ENCODE measurements at places on chromosomes 4 and X.
A peak's percentile ranks its signal among the peaks of the same experiment; 100 is the strongest.

DNA sequence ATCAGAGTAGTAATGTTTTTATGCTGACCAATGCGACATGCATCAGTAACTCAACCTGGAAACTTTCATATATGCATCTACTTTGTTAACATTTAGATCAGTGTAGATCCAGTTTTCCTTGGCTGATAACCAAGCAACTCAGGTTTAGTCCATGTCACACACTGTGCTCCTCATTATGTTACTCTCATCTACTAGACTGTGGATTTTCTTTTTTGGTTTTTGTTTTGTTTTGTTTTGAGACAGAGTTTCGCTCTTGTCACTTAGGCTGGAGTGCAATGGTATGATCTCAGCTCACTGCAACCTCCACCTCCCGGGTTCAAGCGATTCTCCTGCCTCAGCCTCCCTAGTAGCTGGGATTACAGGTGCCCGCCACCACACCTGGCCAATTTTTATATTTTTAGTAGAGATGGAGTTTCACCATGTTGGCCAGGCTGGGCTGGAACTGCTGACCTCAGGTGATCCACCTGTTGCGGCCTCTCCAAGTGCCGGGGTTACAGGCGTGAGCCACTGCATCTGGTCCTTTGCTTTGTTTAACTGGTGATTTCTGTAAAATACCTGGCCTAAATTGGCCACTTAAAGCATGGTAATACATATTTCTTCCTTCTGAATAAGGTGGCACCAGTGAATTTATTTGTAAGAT lies 48.6 kb downstream of the SMARCAD1 start:
- DNase-seq = no peak

DNA sequence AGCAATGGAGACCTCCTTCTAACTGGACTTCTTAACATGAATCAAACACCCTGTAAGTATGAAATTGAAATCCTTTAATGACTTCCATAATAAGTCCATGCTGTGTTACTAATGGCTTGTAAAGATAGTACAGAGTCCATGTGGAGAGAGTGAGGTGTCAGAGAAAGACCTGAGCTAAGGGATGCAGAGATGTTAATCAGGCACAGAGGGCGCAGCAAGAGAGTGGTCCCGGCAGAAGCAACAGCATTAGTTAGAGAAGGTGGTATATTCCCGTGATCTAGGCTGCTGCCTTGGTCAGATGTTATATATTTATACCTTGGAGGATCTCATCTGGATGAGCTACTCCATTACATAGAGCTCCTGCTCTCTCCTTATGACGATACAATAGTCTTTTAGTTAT lies 295.3 kb downstream of the LDB2 start:
- no peak for DNase-seq

- DNase-seq = no peak
Observed at GRCh38 chrX:86805241-86805640, 657.0 kb downstream of the DACH2 start.

DNA sequence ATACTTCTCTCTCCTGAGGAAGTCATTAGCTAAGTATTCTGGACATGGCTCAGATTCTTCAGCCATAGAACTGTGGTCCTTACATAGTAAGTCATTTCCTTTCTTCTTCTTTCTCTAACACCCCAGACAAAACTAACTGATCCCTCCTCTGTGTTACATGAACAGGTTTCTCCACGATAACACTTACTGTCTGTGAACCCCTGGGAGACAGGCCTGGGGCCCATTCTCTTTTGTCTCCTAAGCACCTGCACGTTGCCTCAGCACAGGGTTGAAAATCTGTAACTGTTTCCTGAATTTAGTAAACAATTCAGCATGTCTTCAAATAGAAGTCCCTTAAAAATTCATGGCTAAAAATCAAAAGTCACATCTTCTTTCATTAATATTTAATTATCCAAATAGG lies 24.7 kb downstream of the APBB2 start:
- no peak for DNase-seq

DNA sequence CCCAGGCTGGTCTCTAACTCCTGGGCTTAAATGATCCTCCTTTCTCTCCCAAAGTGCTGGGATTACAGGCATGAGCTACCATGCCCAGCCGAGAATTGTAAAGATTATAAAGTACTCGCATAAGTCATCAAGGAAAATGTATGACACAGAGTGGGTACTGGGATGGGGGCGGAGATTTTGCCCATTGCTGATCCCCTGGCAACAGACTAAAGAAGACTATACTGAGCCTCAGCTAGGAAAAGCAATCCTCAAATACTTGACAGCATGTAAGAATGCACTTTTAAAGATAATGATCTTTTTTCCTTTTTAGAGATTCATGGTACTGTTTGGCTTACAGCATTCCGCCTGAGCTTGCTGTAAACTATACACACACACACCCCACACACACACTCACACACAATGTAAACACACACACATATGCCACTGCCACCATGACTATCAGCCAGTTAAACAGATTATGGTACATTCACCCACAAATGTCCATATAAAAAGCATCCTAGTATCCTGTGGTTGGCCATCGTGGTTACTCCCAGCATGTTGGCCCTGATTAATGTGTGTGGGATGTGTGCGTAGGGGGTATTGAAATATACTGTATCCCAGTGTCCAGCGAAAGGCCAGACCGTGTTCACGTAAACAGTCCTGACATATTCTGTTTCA lies 113.0 kb downstream of the AMELX start:
- no peak for DNase-seq

DNA sequence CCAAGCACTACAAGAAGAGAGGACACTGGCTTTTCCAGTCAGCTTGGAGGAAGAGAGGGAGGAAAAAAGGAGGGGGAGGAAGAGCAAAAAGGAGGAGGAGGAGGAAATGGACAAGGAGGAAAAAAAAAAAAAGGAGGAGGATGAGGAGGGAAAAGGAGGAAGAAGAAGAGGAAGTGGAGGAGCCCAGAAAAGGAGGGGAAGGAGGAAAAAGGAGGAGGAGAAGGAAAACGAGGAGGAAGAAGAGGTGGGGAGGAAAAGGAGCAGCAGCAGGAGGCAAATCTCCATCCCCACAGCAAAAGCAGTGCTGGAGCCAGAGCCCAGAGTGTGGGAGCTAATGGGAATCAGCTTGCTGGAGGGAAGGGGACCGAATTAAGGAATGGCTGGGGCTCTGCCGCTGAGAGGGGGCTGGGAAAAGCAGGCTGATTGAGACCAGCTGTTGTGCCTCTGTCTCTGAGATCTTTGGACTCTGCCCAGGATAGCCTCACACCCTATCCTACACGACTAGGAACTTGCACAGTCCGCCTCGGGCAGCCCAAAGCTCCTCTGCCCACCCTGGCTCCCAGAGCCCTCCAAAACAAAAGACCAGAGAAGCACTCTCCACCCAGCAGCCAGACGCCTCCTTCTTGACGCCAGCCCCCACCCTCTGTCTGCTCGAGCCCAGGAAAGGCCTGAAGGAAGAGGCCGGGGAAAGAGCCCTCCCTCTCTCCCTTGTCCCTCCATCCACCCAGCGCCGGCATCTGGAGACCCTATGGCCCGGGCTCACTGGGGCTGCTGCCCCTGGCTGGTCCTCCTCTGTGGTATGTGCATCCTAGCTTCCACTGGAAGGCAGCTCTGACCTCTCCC lies at the start of gene XPNPEP2:
XPNPEP2 (plus strand) TSS at position 514 of the 843 bp plus-strand sequence; CDS start at position 749, 235 bp downstream.
- DNase-seq = no peak

DNA sequence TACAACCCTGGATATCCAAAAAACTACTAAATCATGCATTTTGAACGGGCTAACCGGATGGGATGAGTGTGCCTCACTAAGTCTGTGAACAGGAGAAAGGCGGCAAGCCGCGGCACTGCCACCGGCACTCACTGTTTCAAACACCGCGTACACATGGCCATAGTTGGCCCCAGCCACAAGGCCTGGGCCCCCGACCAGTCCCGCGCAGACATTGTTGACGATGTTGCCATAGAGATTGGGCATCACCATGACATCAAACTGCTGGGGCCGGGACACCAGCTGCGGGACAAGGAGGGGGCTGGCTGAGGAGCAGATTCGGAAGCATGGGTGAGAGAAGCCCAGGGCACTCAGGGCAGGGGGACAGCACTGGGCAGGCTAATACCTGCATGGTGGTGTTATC lies 5.8 kb downstream of the SRPK3 start:
- DNase-seq = no peak

DNA sequence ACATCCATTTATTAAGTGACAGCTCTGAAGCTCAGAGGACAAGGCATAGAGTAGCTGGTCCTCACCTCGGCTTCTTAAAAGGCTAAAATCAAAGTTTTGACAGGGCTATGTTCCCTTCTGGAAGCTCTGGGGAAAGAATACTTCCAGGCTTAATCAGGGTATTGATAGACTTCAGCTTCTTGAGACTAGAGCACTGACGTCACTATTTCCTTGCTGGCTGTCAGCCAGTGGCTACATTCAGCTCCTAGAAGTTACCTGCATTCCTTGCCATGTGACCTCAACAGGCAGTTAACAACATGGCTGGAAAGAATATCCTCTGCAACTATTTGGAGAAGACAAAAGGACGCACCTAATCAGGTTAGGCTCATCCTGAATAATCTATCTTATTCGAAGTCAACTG lies 1144.8 kb downstream of the ADGRL3 start:
- DNase-seq = no peak

DNA sequence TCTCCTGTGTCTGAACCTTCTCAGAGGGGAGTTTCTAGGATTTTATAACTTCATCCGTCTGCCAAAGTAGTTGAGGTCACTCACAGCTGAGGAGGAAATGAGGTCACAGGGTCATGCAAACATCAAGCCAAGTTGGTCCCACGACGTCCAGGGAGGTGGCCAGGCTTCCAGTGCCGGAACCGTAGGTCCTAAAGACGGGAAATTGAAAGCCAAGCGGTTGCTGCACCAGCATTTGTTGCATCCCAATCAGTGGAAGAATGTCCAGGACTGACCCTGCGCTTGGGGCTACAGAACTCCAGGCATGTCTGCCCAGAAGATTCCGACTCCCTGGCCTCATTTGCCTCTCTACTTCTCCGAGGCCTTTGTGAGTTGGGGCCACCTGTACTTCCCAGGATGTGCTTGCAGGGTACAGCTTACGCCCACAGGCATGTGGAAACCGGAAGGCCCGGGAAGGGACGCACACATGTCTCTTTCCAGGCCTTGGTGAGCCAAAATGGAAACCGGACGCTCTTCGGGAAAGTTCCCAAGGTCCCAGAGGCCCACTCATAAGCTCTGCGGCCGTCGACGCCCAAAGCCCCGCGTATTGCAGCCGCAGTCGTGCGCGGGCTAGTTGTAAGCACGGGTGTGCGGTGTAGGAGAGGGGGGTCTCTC lies 9.3 kb downstream of the PRDM8 start:
- DNase-seq = no peak

DNA sequence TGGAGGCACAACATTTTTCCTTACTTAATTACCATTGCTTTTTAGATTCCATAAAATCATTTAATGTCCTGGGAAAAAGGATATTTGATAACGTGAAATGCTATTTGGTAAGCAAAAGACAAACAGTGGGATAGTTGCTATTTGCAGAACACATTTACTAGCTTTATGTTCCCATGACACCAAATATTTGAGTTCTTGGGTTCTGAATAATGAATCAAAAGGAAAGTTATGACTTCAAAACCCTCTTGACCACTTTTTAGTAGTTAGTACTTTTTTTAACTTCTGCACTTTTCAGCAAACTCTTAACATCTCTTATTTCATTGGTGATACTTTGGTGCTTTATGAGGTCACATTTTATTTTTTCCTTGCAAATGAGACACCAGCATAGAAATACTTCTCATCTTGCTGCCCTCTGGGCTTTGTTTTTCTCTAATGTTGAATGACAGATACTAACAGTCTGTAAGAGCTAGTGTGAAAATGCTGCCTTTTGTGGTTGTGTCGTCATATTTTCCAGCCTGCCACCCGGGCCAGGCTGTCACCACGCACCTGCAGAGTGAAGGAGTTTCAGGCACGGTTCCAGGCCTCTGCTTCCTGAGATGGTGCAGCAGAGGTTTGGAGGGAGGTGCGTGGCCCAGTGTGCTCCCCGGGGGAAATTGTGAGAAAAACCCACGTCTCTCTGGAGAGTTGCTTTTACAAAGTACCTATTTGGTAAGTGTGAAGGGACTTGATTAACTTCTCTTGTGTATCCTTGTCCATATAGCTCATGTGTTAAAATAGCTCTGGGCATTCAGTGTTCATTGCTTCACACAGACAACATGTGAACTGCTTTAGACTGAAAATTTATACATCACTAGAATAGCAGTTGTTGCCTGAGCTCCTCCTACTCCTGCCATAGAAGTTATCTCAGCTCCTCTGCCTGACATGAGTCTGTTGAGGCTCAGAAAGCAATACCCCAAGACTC lies 34.7 kb downstream of the MSL3 start:
- DNase-seq = peak; percentile 51

GRCh38 chr4:1990676-1991075 lies 18.1 kb downstream of the NELFA start:
- no peak for DNase-seq

DNA sequence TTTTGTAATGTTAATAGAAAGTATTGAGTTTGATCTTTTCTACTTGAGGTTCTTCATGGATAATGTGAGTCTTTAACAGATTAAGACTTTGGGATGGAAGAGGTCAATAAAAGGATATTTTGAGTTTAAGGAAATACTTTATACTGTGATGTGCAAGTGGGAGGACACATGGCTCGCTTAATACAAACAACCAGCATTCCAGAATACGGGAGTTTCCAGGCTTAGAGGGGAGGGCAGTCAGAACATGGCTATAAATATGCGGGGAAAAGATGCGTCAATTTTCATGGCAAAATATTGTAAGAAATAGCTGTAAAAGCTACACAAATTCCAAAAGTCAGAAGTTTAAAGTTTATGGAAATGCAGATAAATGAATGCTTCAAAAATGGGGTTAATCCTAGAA lies 192.3 kb downstream of the AASDH start:
- no peak for DNase-seq

GRCh38 chr4:139265654-139266053 lies 14.4 kb downstream of the MGARP start:
- DNase-seq = no peak

DNA sequence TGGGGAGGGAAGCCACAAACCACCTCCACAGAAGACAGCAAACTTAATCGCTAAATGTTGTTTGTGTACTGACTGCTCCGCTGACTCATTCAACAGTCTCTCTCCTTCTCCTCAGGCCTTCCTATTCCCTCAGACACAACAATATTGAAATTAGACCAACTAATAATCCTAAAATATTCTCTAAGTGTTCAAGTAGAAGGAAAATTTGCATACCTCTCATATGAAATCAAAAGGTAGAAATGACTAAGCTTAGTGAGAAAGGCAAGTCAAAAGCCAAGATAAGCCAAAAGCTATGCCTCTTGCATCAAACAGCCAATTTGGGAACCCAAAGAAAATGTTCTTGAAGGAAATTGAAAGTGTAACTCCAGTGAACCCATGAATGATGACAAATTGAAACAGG lies 75.7 kb upstream of the ARHGAP24 start:
- DNase-seq = no peak

GRCh38 chr4:107423677-107424405 lies 296.2 kb downstream of the PAPSS1 start:
- DNase-seq = no peak

DNA sequence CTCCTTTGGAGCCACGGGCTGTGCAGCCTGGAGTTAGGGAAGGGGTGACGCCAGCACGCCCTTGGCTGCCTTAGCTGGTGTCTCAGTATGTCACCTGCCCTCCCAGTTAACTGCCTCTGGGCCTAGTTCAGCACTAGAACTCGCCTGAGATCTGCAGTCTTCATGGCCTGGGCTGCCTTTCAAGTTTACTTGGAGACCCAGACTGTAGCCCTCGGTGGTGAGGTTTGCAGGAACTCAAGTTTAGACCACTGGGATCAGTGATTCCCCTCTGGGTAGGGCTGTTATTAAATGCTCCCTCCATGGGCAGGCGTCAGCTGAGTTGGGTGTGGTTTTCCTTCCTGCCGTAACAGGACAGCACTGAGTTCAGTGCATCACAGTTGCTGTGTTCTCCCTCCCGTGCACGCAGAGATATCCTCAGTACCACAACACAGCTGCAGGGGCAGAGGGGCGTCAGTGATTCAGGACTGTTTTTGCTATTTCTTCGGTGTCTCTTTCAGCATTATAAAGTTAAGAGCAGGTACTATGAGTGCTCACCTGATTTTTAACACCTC lies 30.5 kb downstream of the PLAC8 start:
- peak; percentile 73 for DNase-seq

Data from CD4-positive, alpha-beta T cell treated with Interleukin-4 for 1 hour (primary cell).